AG04449 (cell line): ENCODE measurements at places on chromosomes 1 and 21.

- DNase-seq: no peak
Observed at GRCh38 chr1:198829944-198830343, 191.1 kb downstream of the PTPRC start.

- DNase-seq: no peak
Observed at GRCh38 chr1:3405974-3406867, 48.2 kb upstream of the ARHGEF16 start.

DNA sequence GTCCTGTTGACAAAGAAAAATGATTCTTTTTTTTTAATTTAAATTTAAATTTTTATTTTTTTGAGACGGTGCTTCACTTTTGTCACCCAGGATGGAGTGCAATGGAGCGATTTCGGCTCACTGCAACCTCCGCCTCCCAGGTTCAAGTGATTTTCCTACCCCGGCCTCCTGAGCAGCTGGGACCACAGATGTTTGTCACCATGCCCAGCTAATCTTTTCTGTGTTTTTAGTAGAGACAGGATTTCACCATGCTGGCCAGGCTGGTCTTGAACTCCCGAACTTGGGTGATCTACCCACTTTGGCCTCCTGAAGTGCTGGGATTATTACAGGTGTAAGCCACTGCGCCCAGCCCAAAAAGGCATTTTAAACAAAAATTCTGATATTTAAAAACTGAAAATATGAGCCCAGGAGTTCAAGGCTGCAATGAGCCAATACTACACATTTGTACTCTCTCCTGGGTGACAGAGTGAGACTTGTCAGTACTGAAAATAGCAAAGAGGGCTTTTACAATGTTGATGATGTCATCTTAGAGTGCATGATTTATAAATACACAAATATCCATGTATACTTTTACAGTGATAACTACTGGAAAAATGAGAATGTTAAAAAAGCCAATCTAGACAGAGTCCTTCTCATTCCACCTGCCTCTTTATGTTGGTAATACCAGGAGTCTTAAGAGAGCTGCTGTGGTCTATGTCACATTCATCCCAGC, 56.0 kb upstream of the STUM start:
- no peak for DNase-seq

DNA sequence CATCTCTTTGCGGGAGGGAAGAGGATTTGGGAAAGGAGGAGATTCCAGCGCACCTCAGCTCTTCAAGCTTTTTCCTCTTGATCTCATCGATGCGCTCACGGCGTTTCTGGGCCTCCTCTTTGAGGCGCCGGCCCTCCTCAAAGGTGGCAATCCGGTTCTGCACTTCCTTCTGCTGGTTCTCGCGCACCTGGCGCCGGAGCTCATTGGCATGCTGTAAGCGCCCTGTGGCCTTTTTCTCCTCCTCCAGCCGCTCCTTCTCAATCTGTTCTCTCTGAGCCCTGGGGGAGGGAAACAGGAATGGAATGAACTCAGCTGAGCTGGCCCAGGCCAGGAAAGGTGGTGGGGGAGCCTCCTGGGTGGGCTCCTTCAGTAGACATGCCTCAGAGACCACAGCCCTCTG, 10.4 kb upstream of the VSIG8 start:
- no peak for DNase-seq
